ENCODE measurements at places on chromosomes 5 and 9.

DNA sequence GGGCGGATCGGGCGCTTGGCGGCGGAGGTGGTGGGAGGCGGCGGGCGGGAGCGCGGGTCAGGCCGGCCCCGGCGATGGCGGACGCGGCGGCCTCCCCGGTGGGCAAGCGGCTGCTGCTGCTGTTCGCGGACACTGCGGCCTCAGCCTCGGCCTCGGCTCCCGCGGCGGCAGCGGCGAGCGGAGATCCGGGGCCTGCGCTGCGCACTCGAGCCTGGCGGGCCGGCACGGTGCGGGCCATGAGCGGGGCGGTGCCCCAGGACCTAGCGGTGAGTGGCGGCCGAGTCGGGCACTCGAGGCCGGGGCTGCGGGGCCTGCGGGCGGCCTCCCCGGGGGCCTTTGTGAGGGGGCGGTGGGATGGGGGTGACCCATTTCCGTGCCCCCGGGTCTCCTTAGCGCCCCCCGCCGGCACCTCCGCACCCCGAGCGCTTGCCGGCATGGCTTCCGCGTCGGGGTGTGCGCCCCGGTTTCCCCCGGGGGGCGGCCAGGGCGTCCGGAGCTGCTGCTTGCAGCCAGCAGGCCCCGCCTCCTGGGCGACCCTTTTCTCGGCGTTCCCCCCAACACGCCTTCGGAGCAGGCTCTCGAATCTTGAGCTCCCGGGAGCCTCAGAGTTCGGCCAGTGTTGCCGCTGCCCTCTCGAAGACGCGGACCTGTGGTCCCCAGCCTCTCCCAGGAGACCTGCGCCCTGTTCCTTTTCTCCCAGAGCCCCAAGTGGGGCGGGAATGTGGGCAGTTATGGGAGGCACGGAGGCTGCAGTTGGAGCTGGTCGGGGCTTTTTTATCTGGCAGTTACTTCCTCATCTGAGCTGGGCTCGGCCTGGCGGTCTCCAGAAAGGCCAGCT lies 456 bp downstream of the KDM3B start:
- peak; percentile 74 for DNase-seq

- no peak for DNase-seq
These were observed 214.4 kb downstream of the PLK2 start for GRCh38 chr5:58245476-58245840.

GRCh38 chr9:2493109-2493508 lies 128.5 kb upstream of the VLDLR start:
- DNase-seq, result no peak

DNA sequence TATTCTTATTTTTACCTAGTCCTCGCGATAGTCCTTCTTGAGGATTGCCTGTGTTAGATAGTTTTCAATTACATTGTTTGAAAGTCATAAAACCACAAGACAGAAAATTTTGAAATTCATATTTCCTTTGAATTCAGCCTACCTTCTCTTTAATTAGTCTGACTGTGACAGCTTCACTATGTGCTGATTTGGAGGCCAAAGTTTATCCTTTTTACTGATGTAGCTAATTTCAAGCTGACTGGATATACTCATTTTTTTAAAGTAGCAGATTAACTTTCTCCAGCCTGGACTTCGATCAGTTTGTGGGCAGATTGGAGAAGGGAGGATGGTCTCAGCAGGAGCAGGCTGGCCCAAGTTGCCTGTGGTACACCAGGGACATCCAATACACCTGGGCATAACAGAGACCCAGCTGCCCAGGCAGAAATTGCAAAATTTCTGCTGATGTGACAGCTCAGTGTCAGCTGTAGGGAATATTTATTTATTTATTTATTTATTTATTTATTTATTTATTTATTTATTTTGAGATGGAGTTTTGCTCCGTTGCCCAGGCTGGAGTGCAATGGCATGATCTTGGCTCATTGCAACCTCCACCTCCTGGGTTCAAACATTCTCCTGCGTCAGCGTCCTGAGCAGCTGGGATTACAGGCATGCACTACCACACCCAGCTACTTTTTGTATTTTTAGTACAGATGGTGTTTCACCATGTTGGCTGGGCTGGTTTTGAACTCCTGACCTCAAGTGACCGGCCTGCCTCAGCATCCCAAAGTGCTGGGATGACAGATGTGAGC lies 24.2 kb downstream of the AGXT2 start:
- DNase-seq, result no peak

- DNase-seq, result no peak
These were observed 18.7 kb upstream of the OR13D1 start for GRCh38 chr9:104675611-104676010.

- DNase-seq, result no peak
These were observed 419.6 kb downstream of the DNAH5 start for GRCh38 chr5:13524936-13525335.

GRCh38 chr5:73387601-73388305 lies 60.8 kb downstream of the FOXD1 start:
- DNase-seq, result peak; percentile 41

DNA sequence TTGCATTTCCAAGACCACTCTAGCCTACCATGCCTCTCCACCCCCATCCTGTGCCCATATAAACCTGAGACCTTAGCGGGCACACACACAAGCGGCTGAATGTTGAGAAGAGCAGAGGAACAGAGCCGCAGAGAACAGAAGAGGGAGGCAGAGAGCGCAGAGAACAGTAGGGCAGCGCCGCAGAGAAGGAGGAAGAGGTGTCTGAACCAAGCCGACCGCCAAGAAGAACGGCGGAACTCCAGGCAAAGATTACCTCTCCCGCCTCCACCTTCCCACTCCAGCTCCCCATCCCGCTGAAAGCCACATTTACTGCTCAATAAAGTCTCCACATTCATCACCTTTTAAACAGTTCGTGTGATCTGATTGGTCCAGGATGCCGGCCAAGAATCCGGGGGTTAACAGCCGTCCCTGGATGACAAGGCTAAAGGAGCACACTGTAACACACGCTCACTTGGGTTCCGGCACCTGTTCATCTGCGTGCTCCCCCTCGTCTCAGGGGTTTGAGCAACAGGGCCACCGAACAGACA lies 33.2 kb downstream of the GRIN3A start:
- peak; percentile 29 for DNase-seq

- DNase-seq, result no peak
These were observed 566.7 kb downstream of the CCDC171 start for GRCh38 chr9:16119261-16120230.

DNA sequence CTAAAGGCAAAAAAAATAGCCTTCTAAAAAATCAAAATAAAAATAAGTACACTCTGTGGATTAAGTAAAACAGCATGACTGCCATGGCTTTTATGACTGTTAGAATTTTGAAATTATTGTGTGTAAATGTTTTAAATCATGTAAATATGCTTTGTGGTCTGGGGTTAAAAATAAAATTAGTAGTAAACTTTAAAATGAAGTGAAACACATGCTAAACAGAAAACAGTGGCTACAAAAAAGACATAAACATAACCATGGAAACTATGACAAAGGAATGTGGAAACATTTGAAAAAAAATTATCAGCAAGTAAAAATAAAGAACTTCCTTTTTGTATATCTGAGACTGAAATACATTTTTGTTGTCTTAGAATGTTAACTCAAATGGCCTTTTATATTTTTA lies 134.5 kb upstream of the SPEF2 start:
- DNase-seq, result no peak

DNA sequence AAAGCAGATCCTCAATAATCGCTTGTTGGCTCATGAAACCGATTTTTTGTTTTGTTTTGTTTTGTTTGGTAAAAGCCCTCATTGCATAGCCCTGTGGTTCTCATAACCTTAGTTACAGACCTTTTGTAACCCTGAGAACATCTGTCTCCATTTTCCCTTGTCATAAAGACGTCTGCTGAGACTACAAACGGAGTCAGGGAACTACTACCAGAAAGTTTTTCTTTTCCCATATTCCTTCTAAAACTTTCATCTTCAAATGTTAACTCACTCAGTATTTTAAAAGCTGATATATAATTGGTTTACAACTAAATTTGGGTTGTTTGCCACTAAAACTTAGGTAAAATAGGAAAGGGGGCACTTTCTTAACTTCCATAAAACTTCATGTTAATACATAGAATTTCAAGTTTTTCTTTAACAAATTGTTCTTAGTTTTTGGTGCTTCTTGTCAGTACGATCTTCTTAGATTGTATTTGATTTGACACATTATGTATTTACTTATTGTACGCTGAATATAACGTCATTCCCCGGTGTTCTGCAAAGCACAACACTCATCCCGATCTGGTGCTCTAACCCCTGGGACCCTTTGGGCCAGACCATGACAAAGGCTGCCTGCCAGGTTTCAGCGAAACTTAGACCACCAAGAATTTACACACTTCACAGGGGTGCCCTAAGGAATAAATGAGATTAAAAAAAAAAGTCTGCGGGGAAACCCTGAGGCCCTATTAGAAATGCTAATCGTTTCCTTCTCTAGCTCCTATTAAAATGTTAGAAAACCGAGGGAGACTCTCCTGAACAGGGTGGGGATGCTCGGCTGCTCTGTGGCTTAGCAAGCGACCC lies 1.1 kb upstream of the ANP32B start:
- DNase-seq, result no peak

DNA sequence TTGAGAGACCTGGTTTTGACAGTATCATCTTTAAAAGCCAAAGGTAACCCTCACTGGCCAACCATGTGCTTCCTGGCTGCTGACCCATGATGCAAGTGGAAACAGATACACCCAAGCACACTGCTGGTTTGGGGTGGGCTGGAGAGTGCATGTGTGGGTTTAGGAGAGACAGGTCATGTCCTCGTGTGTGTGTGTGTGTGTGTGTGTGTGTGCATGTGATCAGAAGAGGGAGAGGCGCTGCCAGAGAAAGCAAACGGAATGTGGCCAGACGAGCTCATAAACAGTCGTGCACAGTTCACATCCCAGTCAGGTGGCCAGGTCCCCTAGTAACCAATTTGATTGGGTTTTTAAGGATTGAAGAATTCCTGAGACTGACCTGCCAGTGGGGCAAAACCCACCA lies 112.8 kb upstream of the ICE1 start:
- no peak for DNase-seq

GRCh38 chr5:39447059-39447458 lies 22.3 kb upstream of the DAB2 start:
- no peak for DNase-seq

GRCh38 chr9:111348821-111349271 lies 18.8 kb upstream of the OR2K2 start:
- no peak for DNase-seq

- DNase-seq, result no peak
These were observed 8.1 kb upstream of the SELENOP start for GRCh38 chr5:42819745-42820144.

DNA sequence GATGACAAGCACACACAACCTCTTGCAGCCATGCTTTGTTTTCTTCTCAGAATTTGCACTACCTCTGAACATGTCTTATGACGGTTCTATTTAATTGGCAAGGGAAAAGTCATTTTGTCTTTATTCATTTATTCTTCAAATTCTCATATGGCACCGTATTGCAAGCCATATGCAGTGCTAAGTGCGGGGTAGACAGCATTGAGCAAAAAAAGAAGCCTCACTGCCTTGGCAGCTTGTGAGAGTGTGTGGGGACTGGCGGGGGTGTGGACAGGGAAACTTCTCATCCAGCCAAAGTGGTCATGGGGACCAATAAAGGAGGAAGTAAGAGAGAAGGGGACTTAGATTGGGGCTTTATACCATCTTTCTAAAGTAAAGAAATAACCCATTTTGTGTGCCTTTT lies 160.0 kb downstream of the CDH12 start:
- DNase-seq, result no peak

DNA sequence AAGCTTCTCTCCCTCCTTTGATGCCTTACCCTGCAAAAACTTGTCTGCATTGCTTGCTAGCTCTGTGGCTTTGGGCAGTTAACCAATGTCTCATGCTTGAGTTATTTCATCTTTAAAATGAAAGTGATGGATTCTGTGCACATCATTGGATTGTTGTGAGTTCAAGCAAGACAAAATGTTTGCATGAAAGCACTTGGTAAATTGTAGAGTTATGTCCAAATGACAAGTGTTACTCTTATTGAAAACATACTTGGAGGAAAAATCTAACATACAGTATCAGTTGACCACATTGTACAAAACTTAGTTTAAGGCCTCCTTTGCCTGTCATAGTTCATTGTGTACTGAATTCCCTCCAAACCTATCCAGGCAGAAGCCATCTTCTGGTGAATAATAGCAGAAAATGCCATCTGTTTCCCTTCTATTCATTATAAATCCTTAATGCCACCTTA lies 30.0 kb downstream of the TGFBR1 start:
- no peak for DNase-seq

Measured in CD4-positive, alpha-beta T cell treated with Interleukin-4 for 1 hour (primary cell).